Fibroblast of the aortic adventitia (primary cell): ENCODE measurements at places on chromosomes 6 and 20. TPM values are rescaled to one million over a fixed set of nuclear protein-coding genes. Genes with fewer than 3 reads are reported as not detected.
A peak's percentile ranks its signal among the peaks of the same experiment; 100 is the strongest.

SRMS gene
- total RNA-seq = not detected in 2 replicates

PPP1R3D gene
- total RNA-seq = 4.8 and 5.6 TPM in 2 replicates

ANKEF1 gene
- 0.65 and 1.8 TPM in 2 replicates for total RNA-seq

IL20RA gene
- 0.18 and 0.90 TPM in 2 replicates for total RNA-seq

GSTA3 gene
- not detected in 2 replicates for total RNA-seq

LYRM4 gene
- 20.9 and 21.2 TPM in 2 replicates for total RNA-seq

COL12A1 gene
- total RNA-seq = 139 and 342 TPM in 2 replicates

ULBP2 gene
- 2.5 and 3.3 TPM in 2 replicates for total RNA-seq

DNA sequence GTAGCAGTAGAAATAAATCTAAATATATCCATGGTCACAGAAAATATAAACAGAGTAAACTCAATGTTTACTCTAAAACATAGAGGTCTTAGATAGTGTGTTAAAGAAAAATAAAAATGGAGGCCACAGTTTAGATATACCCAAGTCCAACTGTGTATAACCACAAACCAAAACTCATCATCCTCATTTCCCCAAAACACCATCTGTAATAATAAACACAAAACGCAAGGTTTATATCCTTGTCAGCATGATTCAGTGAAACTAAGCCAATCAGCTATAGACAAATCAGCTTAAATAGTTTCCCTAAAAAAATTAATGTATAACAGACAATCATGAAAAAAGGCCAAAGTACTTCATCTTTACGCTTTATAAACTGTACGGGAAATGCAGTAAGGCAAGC lies 2.7 kb upstream of the HACE1 start:
- DNase-seq = no peak

GRCh38 chr6:51474022-51474975 lies 613.1 kb downstream of the PKHD1 start:
- DNase-seq = no peak

DNA sequence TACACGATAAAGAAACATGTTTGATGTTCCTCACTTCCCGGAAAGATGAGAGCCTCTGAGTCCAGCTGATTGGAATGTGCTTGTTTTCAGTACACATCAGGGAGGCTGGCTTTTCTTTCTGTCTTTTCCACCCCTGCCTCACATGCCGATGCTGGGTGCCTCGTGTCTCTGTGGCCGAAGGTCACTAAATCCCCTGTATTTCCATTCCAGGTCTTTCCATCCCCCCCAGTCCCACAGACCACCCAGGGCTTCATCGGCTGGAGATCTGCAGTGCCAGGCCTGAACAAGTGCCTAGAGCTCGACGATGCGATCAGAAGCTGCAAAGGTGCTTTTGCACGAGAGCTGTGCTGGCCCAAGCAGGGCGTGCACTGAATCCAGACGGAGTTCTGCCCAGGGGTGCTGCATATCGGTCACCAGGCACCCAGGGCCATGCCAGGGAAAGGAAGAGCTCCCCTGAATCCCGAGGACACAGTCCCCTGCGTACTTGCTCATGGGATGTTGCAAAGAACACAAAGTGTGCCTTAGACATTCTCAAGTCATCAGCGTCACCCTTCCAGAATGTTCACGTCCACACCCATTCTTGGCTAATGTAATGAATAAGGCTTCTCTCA lies 67.9 kb downstream of the ANKRD60 start:
- DNase-seq = peak; percentile 47

GRCh38 chr6:13486679-13487121 lies 700 bp downstream of the GFOD1 start:
- peak; percentile 53 for DNase-seq

DNA sequence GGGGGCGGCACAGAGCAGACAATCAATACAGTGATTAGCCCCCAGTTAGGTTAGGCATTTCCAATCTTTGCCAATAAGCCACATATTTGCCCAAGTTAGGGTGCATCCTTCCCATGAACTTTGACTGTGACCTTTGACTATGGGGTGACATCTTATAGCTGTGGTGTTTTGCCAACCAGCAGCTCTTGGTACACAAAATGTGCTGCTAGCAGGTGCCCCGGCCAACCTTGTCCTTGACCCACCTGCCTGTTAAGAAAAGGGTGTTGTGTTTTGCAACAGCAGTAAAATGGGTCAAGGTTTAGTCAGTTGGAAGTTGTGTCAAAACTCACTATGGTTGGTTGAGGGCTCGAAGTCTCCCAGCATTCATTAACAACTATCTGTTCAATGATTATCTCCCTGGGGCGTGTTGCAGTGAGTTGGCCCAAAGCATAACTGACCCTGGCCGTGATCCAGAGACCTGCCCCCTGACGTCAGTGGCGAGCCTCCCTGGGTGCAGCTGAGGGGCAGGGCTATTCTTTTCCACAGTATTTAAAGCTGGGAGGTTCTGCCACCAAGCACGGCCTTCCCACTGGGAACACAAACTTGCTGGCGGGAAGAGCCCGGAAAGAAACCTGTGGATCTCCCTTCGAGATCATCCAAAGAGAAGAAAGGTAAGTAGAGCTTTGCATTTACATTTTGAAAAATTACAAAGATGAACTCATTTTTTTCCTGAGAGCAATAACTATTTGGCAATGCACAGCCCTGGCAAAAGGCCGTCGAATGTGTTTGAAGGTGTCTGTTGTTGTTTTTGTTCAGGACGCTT lies at the start of gene PCK1:
PCK1 (plus strand) TSS at position 557 of the 802 bp plus-strand sequence. CDS start 302 bp downstream, outside the sequence.
- peak; percentile 7 for DNase-seq

GRCh38 chr6:154595538-154595937 lies 85.1 kb upstream of the CNKSR3 start:
- DNase-seq = no peak

DNA sequence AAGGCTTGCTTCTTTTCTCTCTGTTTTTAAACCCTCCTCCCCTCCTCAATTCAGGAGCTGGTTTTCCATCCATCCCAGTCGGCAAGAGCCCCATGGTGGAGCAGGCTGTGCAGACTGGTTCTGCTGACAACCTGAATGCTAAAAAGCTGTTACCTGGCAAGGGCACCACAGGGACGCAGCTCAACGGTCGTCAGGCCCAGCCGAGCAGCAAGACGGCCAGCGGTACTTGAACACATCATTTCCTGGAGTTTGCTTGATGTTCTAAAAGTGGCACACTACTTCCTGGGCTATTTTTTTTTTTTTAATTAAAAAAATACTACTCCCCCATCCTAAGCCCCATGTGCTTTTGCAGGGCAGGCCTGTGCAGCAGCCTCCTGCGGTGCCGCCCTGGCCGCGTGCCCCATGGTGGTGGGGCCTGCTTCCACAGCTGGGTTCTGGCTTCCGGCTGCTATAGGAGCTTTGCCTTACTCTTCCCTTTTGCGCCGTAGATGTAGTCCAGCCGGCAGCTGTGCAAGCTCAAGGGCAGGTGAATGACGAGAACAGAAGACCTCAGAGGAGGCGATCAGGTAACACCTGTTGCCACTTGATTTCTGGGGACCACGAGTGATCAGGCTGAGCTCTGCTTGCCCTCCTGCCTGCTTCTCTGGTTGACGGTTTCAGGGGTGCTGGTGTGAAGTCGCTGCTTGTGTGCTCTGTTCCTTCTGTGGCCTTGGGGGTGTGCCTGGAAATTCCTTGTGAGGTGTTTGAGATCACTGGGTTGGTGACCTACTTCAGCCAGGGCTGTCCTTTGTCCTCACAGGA lies 7.7 kb downstream of the LSM14B start:
- DNase-seq = no peak

GRCh38 chr6:57162516-57162915 lies 9.6 kb upstream of the BAG2 start:
- no peak for DNase-seq

GRCh38 chr6:167726043-167726621 lies 100.6 kb upstream of the AFDN start:
- DNase-seq = no peak

- peak; percentile 83 for DNase-seq
Observed at GRCh38 chr6:109165392-109165974, 70.2 kb downstream of the CEP57L1 start.

DNA sequence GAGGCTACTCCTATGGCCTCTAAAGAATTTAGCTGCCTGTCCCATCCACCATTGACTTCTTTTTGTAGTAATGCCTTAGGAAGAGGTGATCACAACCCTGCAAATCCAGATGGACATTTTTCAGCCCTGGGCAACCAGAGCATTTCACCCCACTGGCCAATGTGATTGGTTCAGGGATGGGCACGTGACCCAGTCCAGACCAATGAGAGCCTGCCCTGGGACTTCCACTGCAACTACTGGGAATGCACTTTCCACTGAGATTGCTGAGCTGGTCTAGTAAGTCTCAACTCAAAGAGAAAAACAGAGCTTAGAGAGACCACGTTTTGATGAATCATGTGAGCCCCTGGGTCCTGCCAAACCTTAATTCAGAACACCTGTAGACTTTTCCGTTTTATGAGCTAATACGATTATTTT lies 8.9 kb upstream of the UBE2V1 start:
- peak; percentile 80 for DNase-seq

DNA sequence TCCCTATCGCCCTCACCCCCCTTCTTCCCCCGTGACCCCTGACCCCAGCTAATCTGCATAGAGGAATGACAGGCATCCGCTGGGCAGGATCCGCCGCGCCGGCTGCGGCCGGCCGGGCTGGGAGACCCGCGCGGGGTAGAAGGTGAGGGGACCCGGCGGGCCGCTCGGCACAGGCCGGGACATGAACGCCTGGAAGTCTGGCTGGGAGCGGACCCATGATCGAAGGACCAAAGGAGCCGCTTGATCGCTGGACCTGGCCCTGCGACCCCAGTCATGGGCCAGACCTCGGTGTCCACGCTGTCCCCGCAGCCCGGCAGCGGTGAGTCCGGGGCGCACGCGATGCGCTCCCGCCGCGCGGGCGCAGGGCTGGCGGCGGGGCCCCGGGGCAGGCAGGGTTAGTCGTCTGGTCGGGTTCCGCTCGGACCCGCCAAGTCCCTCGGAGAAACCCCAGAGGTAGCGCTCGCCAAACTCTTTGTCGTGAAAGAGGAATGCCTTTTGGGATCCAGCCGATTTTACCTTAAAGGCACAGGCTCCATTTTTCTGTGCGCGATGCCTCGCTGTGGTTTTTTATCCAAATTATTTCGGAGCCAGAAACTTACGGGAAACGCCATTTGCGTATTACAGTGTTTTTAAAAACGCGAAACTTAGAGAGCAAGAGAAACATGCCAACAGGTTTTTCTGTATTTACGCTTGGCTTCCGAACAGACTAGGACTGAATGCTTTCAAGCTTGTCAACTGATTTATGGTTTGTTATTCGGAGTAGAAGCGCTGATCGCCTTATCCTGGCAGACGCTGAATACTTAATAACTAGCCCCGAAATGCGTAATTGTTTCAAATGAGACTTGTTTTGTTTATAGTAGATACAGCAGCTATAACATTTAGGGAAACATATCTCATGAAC lies at the start of gene PHACTR2:
PHACTR2 (plus strand) TSS at position 75 of the 901 bp plus-strand sequence; CDS start at position 274, 199 bp downstream.
- peak; percentile 97 for DNase-seq

GRCh38 chr20:63815615-63816253 lies 15.3 kb downstream of the ZBTB46 start:
- DNase-seq = no peak
